Activated T-helper 2 cell treated with anti-CD3 and anti-CD28 coated beads, Interferon-gamma antibody, Interleukin-2, Interleukin-4, amounts not matched to agents 10 μg/mL and 5 μg/mL and 100 μg/mL, durations not matched to agents 14 hours and 24 hours and 36 hours (primary cell): ENCODE measurements at places on chromosomes 7 and 10.

- no peak for DNase-seq
Observed at GRCh38 chr7:36100226-36100625, 52.8 kb upstream of the EEPD1 start.

DNA sequence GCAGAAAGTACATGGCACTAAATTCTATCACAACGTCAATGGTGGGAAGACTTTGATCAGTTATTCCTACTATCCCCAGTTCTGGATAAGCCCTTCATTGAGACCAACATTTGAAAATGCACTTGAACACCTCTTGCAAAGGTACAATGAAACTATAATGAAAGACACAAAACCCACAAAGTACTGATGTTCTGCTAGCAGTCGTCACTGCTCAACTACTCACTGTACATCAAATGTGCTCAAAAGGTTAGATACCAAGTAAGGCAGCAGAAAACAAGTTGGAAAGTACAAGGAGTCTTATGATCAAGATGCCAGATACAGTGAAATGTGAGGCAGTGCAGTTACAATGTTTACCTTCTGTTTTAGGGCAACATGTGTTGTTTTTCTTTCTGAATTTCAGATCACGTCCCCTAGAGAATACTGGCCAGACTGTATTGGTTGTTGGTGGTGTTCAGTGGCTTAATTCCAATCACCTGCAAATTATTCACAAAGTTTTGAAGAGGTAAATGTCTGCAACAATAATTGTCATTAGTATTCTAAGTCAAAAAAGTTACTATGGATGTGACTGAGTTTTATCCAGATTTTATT lies 62.4 kb upstream of the WNT16 start:
- no peak for DNase-seq

DNA sequence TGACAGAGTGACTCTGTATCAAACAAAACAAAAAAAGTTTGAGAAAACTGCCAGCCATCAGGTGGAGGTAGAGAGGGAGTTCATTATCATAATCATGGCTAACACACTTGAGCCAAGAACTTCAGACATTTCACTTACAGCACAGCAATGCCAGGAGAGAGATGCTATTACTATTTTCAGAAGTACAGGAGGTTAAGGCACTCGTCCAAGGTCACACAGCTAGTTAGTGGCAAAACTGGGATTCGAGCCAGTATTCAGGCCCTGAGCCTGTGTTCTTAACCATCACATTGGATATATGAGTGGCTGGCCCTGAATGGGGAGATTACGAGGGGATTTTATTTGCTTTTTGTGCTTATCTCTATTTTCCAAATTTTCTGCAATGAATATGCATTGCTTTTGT lies 24.8 kb upstream of the UNC5B start:
- no peak for DNase-seq

DNA sequence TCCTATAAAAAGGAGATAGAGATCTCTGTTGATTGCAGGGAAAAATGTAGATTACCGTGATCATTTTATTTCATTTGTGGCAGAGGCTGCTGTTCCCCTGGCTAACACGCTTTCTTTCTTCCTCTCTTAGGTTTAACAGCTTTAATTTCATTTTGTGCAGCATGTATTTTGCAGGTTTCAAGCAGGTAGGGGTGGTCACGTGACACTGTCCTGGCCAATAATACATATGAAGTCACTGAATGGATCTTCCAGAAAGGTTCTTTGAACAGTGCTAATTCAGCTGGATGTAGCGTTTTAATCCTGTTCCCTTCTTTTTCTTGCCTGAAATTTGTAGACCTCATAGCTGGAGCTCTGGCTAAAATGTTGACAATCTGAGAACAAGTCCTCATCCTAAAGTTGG lies 3.6 kb upstream of the EPHB6 start:
- no peak for DNase-seq

DNA sequence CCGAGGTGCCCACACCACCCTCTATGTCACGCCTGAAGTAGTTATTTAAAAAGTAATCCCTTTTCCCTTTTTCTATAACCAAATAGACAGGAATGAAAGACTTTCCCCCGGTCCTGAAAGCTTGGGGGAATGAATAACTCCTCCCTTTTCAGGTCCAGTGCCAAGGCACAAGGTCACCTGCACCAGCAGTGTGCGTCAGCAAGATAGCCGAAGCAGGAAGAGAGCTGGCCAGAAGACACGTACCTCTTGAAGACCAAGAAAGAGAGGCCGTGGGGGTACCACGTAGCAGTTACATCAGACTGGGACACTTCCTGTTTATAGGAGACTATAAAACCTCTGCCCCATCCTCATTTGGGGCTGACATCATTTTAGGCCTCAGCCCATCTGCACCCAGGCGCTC lies 10.7 kb upstream of the AKR1B1 start:
- no peak for DNase-seq

GRCh38 chr7:36670585-36671431 lies 53.5 kb downstream of the AOAH start:
- peak; percentile 57 for DNase-seq

DNA sequence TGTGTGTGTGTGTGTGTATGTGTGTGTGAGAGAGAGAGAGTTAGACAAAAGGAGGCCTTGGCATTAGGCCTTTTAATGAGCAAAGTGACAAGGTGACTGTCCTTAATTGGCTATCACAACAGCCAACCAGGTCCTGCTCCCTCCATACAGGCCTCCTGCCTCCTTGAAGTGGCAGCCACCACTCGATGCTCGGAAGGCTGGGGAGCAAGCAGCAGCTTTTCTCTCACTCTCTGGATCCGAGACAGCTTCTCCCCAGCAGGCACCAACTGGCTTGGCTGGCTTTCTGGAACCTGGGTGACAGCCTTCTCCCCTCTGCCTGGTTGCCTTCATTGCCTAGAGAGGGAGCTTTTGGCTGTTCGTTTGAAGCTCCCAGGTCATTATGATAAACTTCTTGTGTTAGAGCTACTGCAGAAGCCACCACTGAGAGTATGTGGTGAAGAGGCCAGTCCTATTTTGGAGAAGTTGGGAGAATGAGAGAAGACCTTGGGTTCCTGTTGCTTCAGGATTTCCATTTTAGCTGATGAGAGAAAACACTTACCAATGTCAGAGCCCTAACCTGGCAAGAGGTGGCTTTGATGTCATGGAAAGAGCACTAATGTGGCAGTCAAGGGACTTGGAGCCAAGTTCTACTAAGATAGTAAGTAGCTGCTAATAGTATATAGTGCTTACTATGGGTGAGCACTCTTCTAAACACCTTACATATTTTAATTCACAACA lies 37.6 kb downstream of the RPS24 start:
- DNase-seq = no peak

DNA sequence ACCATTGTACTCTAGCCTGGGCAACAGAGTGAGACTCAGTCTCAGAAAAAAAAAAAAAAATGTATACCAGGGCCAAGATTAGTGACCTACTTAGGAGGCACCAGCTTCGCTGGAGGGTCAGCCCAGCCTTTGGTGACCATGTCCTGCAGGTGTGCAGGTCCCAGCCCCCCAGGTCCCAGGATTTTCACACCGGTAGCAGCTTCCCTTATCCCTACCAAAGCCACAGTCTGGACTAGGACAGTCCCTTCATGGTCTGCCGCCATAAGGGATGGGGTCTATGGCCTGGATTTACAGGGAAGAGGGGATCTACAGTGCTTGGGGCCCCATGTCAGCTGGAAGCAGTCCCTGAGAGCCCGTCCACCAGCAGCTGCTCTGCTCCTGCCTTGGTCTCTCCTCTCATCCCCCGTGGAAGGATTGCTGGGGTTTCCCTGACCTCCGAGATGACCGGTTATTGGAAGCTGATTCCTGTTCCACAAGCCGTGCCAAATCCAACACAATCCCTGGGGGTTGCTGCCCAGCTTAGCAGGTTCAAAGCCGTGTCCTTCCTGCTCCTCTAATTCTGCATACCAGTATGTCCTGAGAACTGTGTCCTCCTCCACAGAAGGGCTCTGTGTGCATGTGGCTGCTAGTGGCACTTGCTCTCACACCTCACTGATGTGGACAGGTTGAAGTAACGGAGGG lies 11.0 kb upstream of the NDUFB2 start:
- DNase-seq = no peak

GRCh38 chr7:7970237-7970530 lies 1.6 kb downstream of the GLCCI1 start:
- DNase-seq = no peak

DNA sequence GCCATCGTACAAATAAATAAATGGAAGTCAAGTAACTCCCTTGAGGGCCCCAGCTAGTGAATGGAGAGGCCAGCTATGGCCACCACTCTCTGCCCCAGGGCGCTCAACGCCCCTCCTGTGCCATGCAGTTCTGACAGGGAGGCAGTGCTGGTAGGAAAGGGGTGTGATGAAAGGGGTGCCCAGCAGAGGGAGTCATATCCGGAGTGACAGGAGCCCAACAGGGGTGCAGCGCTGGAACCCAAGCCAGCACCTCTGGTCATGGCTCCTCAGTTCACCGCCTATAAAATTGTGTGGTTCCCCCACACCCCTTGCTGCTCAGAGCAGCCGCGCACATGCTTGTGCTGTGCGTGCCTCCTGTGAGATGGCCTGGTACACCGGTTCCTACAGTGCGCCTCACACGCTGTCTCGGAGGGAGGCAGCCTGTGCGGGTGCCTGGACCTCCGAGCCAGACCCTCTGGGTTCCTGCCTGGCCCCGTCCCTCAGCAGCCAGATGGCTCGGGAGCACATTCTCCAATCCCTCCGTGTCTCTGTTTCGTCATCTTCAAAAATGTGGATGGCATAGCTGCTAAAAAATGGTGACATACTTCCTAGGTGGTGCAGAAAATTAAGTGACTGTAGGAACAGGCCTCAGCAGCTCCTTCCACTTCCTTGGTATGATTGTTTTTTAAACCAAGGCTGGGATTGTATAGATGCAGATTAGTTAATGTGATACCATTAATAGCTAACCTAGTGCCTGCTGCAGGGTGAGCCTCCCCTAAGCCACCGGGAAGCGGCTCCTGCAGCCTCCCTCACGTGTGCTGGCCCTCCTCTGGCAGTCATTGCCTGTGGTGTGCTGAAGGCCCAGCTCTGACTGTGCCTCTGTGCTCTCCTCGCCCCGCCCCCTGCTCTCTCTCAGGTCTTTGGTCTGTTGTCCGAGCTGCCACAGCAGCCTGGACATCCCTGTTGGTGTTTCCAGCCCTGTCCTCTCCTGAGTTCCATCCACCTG lies 125.8 kb downstream of the EGFR start:
- no peak for DNase-seq

DNA sequence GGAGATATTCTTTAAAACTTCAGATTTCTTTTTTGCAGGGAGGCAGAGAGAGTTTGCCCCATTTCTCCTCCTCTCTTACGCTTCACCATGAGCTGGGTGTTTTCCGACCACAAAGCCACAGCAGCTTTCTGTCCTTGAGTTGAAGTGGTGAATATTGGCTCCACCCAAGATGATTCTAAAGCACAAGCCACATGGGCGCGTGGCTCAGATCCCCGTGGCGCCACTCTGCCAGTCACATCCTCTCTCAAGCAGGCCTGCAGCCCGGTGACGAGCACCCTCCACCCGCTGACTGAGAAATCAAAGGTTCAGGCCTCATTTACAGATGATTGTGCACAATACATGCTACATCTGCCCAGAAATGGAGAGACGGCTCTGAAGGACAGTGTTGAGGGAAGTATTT lies 27.6 kb upstream of the RNF32 start:
- DNase-seq = peak; percentile 86

DNA sequence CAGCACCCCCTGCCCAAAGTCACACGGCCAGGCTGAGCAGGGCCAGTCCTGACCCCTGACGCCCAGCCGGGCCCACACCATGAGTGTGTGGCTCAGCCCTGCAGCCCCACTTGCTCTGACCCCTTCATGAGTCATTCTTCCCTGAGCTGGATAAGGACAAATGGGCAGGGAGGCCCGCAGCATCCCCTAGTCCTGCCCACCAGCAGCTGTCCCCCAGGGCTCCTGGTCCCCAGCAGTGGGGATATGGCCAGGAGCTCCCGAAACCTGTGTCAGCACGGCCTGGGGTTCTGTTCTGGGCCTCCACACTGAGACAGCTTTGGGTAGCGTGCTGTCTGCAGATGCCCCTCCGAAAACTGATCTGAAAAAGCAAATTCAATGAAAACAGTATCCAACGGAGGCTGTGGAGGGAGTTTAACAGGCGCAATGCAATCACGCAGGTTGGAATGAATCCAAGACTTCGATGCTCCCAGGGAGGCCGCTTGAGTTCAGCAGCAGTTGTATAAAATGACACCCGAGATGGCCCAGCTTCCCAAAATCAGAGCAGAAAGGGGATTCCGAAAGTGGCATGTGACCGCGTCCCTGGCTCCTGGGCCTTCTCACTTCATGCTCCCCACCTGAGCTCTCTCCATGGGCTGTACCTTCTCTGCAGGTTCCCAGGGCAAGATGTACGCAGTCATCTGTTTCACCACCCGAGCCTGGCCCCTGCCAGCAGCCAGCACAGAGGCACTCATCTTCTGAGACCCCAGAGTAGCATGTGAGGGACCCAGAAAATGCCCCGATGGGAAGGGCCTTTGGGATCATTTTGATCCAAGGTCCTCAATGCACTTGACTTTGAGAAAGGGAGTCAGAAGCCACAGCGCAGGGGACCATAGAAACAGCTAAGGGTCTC lies 214.1 kb downstream of the USP6NL start:
- no peak for DNase-seq

DNA sequence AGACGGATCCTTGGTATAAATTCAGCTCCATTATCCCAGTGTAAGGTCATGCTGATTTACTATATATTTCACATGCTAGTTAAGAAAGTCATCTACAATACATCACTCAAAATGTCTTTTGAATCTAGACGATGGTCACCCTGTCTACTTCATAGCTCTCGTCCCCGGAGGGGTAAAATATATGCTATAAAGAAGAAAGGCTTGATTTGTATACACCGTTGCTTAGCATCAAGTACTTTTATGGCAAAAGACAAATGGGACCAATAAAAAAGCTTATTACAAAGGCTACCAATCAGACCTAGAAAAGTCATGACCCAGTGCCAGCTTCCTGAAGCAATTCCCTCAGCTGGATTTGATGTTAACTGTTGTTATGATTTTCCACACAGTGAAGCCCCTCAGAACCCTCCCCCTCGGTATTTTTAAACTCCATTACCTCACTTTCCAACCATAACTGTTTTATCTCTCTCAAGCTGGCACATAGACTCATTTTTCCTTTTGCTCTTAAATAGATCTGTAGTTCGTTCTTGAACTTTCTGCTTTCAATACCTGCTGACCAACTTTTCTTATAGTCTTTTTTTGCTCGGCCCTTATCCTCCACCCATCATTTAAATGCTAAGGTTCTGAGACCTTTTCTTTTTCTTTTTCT lies 104.9 kb downstream of the DOCK4 start:
- no peak for DNase-seq

DNA sequence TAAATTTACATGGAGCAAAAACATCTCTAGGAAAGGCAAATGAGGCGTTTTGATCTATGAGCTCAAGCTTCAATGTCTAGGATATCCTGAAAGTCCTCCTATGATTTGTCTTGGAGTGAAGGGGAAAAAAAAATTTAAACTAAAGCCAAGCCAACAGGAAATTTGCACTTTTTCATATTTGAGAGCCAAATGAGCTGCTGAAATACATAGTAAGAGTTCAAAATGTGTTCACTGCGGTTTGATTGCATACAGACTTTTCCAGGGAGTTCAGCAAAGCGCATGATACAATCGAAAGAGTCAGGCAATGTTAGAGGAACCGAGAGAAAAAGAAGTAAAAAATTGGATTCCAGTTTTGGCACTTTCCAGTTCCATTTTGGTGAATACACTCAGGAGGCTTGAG lies 633.4 kb upstream of the MGMT start:
- DNase-seq = no peak

- DNase-seq = no peak
Observed at GRCh38 chr7:103803631-103804030, 185.8 kb downstream of the RELN start.

GRCh38 chr10:100006243-100006886 lies 3.4 kb downstream of the DNMBP start:
- no peak for DNase-seq

GRCh38 chr7:80967917-80968297 lies 49.1 kb upstream of the SEMA3C start:
- no peak for DNase-seq

- no peak for DNase-seq
Observed at GRCh38 chr7:45888993-45889366, 692 bp downstream of the IGFBP1 start.
